ENCODE measurements at places on chromosomes 16 and 17. TPM values are rescaled to one million over a fixed set of nuclear protein-coding genes. Genes with fewer than 3 reads are reported as not detected.

The FBXW10 gene
- polyA plus RNA-seq, result not detected

The NECAB2 gene
- 7.5 TPM for polyA plus RNA-seq

The NUP93 gene
- polyA plus RNA-seq, result 162 TPM

The SOX15 gene
- polyA plus RNA-seq, result 26.8 TPM

The TSPAN10 gene
- 0.83 TPM for polyA plus RNA-seq

The RHBDL3 gene
- 15.9 TPM for polyA plus RNA-seq

The NOS2 gene
- 1.6 TPM for polyA plus RNA-seq

The MAFG gene
- polyA plus RNA-seq, result 25.5 TPM

The TBX6 gene
- polyA plus RNA-seq, result 3.6 TPM

The ABHD15 gene
- polyA plus RNA-seq, result 1.2 TPM

The LONP2 gene
- polyA plus RNA-seq, result 7.0 TPM
